Mesenteric fat pad (tissue), 1 donor: ENCODE measurements at places on chromosomes 5 and 9. TPM values are rescaled to one million over a fixed set of nuclear protein-coding genes. Genes with fewer than 3 reads are reported as not detected.

PCDHB16 gene
- total RNA-seq, result 1.6 TPM

PTGES gene
- 14.1 TPM for total RNA-seq

SH3TC2 gene
- 0.64 TPM for total RNA-seq

SLC34A3 gene
- not detected for total RNA-seq

PCDHGC3 gene
- total RNA-seq, result 46.8 TPM

SFXN1 gene
- 21.3 TPM for total RNA-seq
